ENCODE measurements at places on chromosomes 2 and 18.

GRCh38 chr2:220887876-220888275 is 684.2 kb downstream of the EPHA4 start:
- DNase-seq, result no peak

- DNase-seq, result no peak
Observed at GRCh38 chr18:76993085-76993382, 139.5 kb downstream of the MBP start.

- DNase-seq, result no peak
Observed at GRCh38 chr2:11122380-11122779, 32.9 kb upstream of the SLC66A3 start.

DNA sequence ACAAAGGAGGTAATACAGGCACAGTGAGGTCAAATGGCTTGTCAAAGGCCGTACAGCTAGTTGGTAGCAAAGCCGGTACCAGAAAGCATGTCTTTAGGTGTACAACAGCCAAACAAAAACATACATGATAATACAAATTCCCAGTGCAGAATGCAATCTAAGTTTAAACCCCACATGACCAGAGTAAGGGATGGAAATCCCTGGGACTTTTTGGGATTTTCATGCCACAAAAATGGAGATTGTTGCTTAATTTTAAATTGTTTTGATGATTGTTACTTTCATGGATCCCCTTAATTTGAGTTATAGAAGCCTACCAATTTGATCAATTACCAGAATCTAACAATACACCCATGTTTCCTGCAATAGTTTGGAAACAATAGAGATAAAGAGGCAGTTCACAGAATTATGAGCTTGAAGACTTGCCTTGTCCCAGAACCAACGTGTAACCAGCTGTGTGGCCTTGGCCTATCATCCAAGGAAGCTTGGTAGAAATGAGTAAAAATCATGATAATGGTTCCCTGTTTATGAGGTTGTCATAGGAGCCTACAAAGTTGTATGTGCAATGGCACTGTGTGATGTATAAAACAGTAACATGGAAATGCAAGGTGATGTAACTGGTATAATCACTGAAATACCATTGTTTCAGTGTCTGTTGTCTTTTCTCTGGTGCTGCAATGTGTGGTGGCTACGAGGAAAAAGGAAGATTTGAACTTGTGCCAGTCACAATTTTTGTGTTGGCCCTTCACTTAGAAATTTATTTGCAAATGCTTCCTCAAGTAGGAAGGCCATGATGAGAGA is 85.3 kb downstream of the ZEB2 start:
- DNase-seq, result no peak

DNA sequence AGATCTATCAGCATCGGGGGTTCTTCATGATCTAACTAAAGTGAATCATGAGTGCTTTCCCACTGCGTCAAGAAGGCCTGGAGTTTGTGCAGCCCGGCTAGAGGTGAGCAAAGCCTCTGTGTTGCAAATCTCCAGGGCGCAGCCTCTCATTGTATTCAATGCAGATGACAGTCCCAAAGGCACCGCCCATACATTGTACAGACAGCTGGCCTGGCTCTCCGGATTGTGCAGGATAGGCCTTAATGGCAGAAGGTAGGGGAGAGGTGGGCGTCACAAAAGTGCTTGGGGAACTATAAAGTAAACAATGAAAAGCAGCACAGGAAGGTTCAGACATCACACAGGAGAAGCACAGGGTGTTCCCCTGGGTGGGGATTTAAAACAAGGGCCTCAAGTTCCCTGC is 907 bp upstream of the GYPC start:
- DNase-seq, result no peak

GRCh38 chr2:73225513-73226360 is 7.3 kb downstream of the PRADC1 start:
- peak; percentile 60 for DNase-seq

DNA sequence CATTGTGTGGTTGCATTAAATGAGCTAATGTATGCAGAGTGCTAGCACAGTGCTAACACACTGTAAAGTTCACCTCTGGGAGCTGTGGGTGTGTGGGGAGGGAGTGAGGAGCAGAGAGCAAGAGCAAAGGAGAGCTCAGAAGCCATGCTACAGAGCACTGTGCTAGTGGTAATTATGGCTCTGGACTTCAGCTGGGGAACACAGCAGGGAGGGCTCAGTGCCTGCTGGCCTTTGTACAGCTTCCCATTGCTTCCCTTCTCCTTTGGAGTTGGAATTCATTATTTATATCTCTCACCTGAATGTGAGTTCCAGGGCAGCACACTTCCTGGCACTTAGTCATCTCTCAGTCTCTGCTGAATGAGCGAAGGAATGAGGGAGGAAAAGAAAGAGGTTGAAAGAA is 2.5 kb upstream of the PLA2R1 start:
- no peak for DNase-seq

GRCh38 chr18:79343567-79344207 is 52.0 kb upstream of the NFATC1 start:
- no peak for DNase-seq

GRCh38 chr2:223416815-223417610 is 185.1 kb downstream of the SCG2 start:
- peak; percentile 13 for DNase-seq

DNA sequence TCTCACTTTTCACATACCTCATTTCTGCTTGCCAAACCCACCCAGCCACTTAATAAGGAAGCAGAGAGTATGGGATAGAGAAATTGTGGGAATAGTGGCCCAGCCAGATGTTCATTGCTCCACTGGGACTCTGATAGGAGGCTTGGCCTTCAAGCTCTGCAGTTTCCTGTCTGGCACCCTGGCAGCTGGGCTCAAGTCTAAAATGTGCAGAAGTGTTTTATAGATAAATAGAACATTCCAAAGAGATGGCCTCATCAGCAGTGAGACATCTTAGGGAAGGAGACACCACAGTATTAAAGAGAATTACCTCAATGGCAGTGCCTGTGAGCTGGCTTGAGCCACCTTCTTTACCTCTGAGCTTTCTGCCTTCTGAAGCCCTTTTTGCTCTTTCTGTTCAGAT is 24.7 kb downstream of the COPS7B start:
- DNase-seq, result no peak

- no peak for DNase-seq
Observed at GRCh38 chr2:15531095-15531854, 29.9 kb downstream of the NBAS start.

GRCh38 chr2:42025151-42025582 is 22.7 kb upstream of the PKDCC start:
- peak; percentile 73 for DNase-seq

DNA sequence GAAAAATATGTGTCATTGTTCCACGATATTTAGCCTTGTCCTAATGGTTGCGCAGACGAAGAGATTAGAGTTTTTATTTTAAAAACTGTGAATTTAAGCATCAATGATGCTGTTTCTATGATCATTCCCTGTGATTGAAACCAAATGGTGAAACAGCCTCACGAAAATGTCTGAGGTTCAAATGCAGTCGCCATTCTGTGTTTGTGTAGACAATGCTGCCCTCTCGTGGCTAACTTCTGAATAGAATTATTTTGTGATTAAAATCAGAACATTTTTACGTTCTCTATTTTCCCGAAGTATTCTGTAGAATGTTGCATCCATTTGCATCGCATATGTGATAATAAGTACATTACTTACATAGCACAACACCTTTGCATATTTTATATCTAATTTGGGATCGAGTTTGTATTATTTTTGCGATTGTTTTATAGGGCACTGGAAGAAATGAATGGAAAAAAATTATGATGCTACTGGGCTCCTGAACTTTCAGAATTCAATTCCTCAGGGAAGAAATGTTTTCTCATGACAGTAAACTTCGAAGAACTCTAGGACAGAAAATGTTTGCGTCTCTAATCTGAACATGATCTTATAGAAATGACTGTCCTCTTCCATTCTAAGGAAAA is 54.8 kb upstream of the CREB1 start:
- no peak for DNase-seq

DNA sequence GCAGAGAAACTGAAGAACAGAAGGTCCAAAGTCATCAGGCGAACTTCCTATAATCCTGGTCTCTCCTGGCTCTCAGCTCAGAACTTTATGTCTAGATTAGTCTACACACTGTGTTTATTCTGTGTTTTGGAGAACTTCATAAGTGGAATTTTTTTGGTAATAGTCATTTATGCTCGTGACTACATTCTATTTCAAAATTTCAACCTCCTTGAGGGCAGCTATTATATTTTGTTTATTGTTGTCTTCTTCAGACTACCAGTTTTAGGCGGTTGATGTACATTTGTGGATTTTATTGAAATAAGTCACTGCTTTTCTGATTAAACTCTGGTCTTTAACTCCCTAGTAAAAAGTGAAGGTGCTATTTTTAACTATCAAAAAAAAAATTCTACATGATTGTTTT is 816.6 kb downstream of the SATB2 start:
- no peak for DNase-seq

- DNase-seq, result no peak
Observed at GRCh38 chr2:188979187-188980114, 5.3 kb downstream of the COL3A1 start.

DNA sequence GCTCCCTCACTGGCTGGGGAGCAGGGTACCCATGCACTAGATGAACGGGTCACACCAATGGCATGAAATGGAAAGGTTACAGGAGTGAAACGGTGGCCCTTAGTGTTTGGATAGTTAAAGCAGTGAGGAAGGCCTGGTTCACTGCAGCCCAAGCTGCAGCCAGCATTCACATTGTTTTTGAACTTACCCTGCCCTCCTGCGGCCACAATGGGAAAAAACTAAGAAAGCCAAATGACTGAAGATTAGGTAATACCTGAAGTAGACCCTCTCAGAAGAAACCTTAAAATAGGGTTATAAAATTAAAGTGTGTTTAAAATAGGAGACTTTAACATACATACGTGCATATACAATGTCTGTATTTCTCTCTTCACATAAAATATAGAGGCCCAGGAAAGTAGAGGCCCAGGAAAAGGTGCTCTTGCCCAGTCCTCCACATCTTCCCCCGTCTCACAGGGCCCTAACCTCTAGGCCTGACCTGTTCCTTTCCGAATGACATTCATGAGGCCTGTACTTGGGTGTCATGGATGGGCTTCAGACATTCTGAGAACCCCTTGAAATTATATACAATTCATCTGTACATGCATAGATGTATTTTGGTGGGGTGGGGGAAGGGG is 33.3 kb downstream of the DOK1 start:
- peak; percentile 63 for DNase-seq

GRCh38 chr2:18991177-18992168 is 366.9 kb downstream of the OSR1 start:
- peak; percentile 83 for DNase-seq

GRCh38 chr2:141455877-141456276 is 674.9 kb downstream of the LRP1B start:
- no peak for DNase-seq

- DNase-seq, result no peak
Observed at GRCh38 chr2:45330108-45330507, 281.0 kb downstream of the SRBD1 start.

DNA sequence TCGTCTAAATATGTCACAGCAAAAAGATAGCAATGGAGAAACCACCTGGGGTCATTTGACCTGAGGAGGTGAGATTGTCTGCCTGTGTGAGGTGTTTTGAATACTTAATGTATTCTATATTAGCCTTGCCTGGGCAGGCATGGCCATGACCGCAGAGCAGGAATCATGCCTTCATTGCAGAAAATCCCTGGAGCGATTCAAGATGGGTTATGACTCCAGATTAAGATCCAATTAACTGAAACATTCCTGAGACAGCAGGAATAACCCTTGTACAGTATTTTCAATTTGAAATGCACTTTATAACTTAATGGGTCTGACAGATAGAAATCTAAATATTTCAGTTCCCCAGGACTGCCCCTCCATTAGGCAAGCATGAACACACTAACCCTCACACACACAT is 227.3 kb upstream of the RAB6C start:
- DNase-seq, result no peak

DNA sequence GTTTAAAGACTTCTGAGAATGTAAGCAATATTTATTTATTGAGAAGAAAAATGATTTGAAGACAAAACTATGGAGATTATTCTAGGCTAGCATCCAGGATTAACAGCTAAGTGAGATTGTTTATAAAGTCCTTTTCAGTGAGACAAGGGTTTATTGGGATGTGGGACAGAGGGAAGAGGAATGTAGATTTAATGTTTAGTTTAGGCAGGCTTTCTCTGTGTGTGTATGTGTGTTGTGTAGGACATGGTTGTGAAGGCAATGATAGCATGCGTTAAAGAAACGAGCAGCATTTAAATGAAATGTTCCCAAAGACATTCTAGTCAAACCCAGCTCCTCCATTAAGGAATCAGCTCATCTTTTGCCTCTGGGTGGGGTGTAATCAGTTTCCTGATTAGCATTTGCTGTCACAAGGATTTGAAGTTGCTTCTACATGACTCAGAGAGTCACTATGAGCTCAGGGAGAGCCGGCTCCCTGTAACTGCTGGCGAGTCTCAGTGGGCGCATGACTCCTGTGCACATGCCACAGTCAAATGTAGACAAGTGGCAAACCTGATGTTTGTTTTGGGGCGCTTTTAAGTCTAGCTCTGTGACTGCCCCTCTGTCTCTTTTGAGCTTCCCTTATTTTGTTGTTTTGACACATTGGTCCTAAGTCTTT is 442.2 kb upstream of the CELF4 start:
- DNase-seq, result no peak

DNA sequence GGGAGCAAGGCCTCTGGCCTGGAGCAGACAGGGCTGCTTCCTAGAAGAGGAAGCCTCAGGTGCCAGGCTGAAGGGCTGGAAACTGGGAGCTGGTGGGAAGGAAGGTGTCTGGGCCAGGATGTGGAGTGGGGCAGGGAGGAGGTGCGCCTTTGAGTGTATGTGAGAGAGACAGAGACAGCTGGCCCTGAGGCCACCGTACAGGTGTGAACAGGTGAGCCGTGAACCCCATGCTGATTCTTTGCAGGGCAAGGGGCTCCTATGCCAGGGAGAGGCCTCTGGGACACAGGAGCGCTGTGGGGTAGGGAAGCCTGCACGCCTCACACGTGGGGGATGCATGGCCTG is 16.3 kb downstream of the ZFP36L2 start:
- DNase-seq, result peak; percentile 57

DNA sequence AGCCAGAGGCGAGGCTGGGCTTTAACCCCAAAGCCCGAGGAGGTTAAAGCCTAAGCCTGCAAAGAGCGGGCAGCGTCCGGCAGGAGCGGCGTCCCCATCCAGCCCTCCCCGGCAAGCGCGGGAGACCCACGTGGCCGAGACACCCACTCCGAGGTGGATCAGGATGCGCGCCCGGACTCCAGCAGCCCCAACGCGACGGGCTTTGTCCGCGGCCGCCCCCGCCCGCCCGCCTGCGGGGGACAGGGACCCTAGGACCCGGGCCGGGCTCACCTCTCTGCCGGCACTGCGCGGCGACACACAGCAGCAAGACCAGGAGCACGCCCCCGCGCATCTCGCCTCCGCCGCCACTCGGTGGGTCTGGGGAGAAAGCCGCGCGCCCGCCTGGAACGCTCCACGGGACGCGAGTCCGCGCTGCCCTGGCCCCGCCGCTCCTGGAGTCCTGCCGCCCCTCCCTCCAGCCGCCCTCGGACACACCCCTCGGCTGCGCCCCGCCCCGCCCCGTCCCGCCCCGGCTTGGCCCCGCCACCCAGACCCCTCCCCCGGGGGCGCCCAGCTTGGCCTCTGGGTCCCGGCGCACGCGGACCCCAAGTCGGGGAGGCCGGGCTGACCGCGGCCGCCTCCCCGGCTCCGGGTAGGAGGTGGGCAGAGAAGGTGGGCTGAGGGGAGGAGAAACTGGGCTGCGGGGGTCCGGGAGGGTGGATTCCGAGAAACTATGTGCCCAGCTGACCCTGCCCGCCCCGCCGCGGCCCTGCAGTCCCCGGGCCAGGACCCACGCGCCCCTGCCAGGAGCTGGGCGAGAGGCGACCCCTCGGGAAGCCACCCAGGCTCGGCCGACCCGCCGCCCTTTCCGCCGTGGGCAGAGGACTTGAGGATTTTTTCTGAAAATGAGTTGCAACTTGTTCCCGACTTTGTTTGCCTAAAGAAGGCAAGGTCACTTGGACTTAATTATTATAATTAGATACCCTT is at the start of gene LAMA1:
LAMA1 (minus strand) TSS at position 408 of the 966 bp plus-strand sequence; CDS start at position 331, 77 bp downstream.
- peak; percentile 11 for DNase-seq

- DNase-seq, result no peak
Observed at GRCh38 chr2:240472078-240472790, 36.8 kb downstream of the GPC1 start.

All from right cardiac atrium (tissue), 5 donors.